ENCODE measurements at places on chromosomes 6 and 20. TPM values are rescaled to one million over a fixed set of nuclear protein-coding genes. Genes with fewer than 3 reads are reported as not detected.

The LIN28B gene
- not detected for total RNA-seq

The IFT52 gene
- 55.8 TPM for total RNA-seq

The OXT gene
- total RNA-seq: not detected

The MARCKS gene
- 122 TPM for total RNA-seq

The RFX6 gene
- total RNA-seq: not detected

The IPCEF1 gene
- total RNA-seq: 1.3 TPM

All from fibroblast of the aortic adventitia (primary cell).